Activated CD8-positive, alpha-beta T cell treated with anti-CD3 and anti-CD28 coated beads, Interleukin-2, amount 10 ng/mL, durations not matched to agents 7 days and 5 days (primary cell): ENCODE measurements at places on chromosomes 2 and 18. TPM values are rescaled to one million over a fixed set of nuclear protein-coding genes. Genes with fewer than 3 reads are reported as not detected.

- DNase-seq: no peak
- H3K27ac ChIP-seq: no peak overlapping the region
- H3K36me3 ChIP-seq: no peaks in the 10 kb centered on the region
- H3K4me3 ChIP-seq: no peak overlapping the region
Measured at GRCh38 chr18:6624271-6624660, 105.2 kb upstream of the ARHGAP28 start.

The LYG1 gene
- 1.6 TPM for total RNA-seq

The SULT1C4 gene
- not detected for total RNA-seq

The KIDINS220 gene
- 27.2 TPM for total RNA-seq

The NTSR2 gene
- total RNA-seq: not detected

The TUBA3D gene
- not detected for total RNA-seq

The GPATCH11 gene
- 11.8 TPM for total RNA-seq

The PLGLB2 gene
- 0.53 TPM for total RNA-seq

The FAM124B gene
- total RNA-seq: 0.16 TPM

The GCG gene
- total RNA-seq: not detected
